NCI-H345 (cell line): ENCODE measurements at places on chromosomes 11 and 22.

DNA sequence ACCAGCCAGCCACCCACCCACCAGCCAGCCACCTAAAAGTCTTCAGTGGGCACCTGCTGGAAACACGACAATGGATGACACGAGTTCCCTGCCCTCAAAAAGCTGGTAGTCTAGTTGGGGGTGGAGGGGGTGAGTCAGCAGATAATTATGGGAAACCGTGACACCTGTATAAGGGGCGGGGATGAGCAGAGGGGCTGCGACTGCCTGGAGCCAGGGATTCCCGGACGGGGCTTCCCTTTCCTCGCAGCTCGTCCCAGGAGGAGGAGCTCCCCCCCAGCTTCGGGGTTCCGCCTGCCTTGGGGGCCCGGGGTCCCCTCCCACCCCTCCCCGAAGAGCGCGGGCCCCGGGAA, 2.3 kb upstream of the RTN4RL2 start:
- peak; percentile 28 for DNase-seq

DNA sequence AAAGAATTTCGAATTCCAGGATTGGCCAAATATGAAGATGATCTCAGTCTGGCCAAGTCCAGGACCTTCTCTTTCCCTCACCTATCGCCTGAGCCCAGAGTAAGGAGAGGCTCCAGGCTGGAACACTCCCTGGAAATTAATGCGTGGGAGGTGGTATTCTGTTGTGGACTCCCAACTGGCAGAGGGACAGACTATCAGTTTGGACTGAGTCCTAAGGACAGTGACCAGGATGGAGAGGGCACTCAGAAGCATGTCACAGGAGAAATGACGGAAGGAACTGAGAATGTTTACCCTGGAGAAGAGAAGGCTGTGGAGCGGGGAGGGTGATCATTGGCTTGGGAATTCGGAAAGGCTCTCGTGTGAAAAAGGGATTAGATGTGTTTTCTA, 84.4 kb downstream of the RPL27A start:
- no peak for DNase-seq

- no peak for DNase-seq
These were observed 182.0 kb downstream of the CWF19L2 start for GRCh38 chr11:107275632-107276031.

GRCh38 chr11:70574725-70575347, 176.5 kb downstream of the CTTN start:
- no peak for DNase-seq

DNA sequence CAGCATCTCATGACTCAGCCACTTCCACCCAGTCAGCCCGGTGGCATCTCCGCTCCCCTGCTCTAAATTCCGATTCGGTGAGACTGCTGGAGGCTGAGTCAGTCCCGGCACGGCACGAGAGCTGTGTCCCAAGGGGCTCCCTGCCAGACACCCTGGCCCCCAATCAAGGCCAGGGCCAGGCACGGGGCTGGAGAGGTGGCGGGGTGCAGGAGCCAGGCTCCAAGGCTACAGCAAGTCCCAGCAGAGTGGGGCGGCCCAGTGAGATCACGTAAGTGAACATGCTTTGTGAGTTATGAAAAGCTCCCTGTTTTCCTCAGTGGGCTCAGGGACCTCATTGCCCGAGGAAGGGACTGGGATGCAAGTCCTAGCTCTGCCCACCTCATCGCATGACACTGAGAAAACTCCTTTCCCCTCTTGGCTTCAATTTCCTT, 3.0 kb downstream of the C11orf68 start:
- no peak for DNase-seq

GRCh38 chr11:95296165-95296564, 65.2 kb upstream of the SESN3 start:
- DNase-seq, result no peak

DNA sequence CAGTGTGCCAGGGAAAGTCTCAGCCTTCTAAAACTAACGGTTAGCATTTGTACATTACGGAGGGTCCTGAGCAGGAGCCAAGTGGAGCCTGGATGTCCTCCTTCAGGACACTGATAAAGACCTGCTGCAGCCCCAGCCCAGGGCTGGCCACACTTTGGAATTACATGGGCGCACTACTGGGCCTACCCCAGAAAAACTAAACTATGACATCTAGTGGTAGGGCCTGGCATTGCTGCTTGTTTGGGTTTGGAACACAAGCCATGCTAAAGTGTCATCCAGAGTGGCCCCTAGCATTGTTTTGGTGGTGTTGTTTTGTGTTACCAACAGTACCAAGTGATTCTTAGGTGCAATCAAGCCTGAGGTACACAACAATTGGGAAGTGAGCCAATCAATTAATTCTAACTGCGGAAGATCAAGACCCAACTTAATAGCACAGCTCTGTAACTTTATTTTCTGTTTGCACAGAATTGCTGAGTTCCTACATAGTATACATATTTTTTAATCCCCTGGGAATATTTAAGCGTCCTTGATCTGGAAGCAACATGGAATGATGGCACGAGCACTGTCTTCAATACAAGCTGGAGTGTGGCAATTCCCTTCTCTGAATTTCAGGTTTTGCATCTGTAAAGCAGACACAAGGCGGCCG, 340.7 kb downstream of the LARGE1 start:
- peak; percentile 32 for DNase-seq

GRCh38 chr11:2102132-2102882, 36.9 kb downstream of the IGF2 start:
- DNase-seq, result no peak

- DNase-seq, result no peak
These were observed 363.0 kb downstream of the TENM4 start for GRCh38 chr11:79077702-79078330.
